Stimulated activated CD4-positive, alpha-beta T cell treated with anti-CD3 and anti-CD28 coated beads, Interleukin-15, amount 100 ng/mL, for 48 hours (primary cell): ENCODE measurements at places on chromosomes 1 and 21.

GRCh38 chr1:9643351-9644256, 7.9 kb upstream of the PIK3CD start:
- no peak for DNase-seq

- no peak for DNase-seq
Observed at GRCh38 chr1:202587859-202588485, 122.3 kb downstream of the SYT2 start.

- no peak for DNase-seq
Observed at GRCh38 chr1:41023279-41023990, 1.9 kb upstream of the SLFNL1 start.

GRCh38 chr1:200912737-200913407, 18.2 kb downstream of the INAVA start:
- DNase-seq, result no peak

DNA sequence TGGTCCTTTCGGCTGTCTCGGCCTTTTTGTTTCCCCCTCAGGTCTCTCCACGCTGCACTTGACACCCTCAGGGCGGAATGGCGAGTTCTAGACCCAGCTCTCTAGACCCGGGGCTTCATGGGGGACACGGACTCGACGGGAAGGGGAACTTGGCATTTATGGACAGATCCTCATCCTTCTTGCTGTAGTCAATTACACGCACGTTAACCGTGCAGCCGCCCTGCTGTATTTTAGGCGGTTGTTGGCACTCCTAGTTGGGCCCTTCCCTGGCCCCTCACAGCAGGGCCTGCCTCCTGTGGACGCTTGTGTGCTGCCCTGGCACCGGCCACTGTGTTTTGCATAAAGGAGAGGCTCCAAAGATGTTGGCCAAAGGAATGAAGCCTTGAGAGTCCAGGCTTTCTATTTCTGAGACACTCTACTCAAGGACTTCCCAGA, 558 bp upstream of the BTG3 start:
- DNase-seq, result no peak

GRCh38 chr1:54323324-54323739, 82.9 kb downstream of the SSBP3 start:
- no peak for DNase-seq

GRCh38 chr21:35470522-35470921, 421.4 kb upstream of the RUNX1 start:
- DNase-seq, result no peak

GRCh38 chr1:89630048-89630447, 2.9 kb upstream of the LRRC8C start:
- DNase-seq, result no peak

- peak; percentile 16 for DNase-seq
Observed at GRCh38 chr21:25638660-25639550, at the start of gene JAM2. JAM2 (plus strand) TSS chr21:25639258; CDS start chr21:25639822, 564 bp downstream.

GRCh38 chr1:7070389-7071029, 285.3 kb downstream of the CAMTA1 start:
- peak; percentile 12 for DNase-seq

GRCh38 chr1:212700892-212701819, 1.5 kb upstream of the BATF3 start:
- DNase-seq, result no peak

DNA sequence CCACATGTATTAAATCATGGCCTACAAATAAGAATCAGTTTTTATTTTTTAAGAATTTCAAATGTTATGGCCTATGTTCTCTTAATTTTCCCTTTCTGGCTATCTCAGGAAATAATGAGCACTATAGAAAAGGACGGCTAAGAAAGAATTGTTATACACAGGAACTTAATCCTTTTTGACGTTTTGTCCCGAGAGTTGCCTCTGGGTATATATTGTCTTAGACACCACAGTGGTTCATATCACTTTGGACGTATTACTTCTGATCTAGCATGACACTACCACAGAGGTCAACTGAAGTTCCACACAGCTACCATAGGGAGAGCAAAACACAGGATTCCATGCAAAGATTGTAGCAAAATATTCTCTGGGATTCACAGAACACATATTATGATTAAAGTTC, 307.6 kb downstream of the VAV3 start:
- no peak for DNase-seq
